ENCODE measurements at places on chromosomes 12 and 14.

GRCh38 chr12:54358191-54358944, 5.9 kb downstream of the GPR84 start:
- DNase-seq, result no peak

DNA sequence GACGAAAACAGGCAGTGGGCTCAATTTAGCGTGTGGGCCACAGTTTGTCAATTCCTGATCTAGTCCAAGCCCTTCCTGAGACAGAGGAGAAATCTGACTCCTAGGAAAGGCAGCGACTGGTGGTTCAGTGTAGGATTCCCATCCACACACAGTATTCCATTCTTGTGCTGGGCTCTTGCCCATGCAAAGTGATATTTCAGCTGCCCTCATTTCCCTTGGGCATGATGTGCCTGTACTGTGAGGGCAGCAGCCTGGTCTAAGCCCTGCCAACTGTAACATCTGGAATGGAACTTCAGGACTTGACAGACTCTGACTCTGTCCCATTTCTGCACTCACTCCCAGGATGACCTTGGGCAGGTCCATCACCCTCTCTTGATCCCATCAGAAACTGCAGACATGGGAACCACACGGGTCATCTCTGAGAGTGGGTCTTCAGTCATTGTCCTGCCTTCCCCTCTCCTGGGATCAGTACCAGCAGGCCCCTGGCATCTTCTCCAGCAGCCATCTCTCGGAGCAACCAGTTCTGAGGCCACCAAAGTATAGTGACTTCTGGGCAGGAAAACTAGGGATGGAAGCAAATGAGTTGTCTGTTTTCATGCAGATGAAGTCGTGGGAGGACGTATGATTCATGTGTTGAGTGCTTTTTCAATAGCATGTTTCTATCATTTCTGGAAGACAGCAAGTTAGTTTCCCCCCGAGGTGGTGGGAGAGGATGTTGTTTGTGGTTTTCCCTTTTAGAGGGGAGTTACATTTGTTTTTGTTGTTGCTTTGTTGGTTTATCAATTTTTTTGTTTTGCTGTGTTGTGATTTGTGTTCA, 54.2 kb upstream of the BCL2L14 start:
- DNase-seq, result no peak

GRCh38 chr14:79971330-79971729, 240.0 kb downstream of the DIO2 start:
- DNase-seq, result no peak

- no peak for DNase-seq
These were observed 27.1 kb upstream of the DICER1 start for GRCh38 chr14:95184413-95184790.

DNA sequence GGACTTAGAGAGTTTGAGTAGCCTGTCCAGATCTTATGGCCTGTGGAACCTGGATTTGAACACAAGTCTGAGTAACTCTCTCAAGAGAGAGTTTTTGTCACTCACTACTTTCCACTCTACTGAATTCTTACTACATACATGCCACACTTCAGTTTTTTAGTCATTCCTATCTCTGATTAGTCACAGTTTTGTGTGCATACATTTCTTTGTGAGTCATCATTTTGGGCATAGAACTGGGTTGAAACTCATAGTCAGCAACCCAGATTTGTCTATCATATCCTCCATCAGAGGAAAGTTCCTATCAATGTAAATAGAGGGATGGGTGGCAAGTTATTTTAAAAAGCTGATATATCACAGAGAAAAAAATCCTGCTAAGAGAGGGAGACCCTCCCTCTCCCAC, 42.9 kb downstream of the FLRT2 start:
- no peak for DNase-seq

- no peak for DNase-seq
These were observed 15.7 kb downstream of the SPX start for GRCh38 chr12:21541773-21542172.

DNA sequence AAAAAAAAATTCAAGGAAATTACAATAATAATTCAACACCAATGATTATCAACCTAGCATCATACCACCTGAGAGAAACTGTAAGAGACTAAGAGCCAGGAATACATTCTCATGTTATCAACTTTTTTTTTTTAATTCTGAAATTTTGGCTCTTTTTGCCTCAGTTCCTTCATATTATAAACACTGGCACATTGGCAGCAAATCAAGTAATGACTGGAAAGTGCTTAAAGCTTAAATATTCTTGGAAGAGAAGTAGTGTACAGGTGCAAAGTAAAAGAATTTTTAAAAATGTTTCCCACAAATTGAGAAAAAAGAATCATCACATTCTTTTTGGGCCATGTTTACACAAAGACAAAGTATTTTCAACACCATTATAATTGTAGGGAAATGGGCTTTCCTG, 296.9 kb upstream of the SOX5 start:
- DNase-seq, result no peak

- no peak for DNase-seq
These were observed 73.1 kb downstream of the DAD1 start for GRCh38 chr14:22515929-22516328.

DNA sequence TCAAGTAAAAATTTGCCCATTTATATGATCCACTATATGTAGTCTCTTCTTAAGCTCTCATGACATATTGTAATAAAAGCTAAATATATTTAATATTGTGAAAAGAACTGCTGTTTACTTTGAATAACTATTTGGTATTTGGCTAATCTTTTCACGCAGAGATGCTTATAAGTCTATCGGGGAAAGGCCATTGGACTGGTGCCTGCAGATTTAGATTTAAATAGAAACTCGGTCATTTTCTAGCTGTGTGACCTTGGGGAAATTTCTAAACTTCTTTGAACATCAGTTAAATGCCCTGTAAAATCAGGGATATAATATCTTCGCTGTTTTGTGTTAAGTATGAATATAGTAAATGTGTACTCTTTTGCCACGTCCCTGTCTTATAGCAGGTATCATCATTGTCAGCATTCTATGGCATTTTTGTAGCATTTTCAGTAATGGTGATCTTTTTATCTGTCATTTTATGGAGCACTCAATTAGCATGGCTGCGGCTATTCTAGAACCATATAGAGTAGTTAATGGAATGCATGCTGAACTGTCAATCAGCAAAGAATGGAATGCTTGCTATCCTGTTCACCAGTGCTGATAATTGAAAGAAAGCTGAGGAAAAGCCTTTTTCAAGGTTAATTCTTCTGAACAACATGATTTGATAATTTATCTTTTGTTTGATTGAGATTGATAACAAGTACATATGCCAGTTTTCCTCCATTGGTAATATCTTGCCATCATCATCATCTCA, 181.2 kb downstream of the TMTC2 start:
- DNase-seq, result no peak

DNA sequence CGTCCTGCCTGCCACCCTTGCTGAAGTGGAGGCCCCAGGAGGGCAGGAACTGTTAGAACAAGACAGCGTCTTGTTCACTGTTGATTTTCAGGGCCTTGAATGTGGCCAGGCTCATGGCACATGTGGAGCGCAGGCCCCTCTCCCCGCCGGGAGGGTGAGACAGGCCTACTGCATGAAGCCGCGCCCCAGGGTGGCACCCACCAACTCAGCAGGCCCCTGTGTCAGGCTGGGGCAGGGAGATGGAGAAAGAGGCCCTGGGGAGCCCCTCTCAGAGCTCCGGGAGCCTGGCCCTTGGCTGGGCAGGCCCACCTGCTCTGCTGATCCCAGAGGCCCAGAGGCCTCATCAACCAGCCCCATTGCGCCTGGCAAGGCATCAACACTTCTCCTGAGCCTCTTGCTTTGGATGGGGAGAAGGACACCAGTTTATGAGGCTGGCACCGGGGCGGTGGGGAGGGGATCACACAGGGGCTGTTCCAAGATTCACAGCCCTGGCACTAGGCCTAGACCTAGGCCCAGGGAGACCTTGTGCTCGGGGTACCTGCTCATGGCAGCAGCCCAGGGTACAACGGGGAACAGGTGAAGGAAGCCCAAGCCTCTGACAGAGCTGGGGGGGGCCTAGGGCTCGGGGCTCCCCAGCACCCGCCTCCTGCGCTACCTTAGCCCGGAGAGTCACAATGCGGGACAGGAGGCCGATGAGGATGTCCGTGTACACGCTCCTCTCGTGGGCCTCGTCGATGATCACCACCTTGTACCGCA, 18.1 kb downstream of the DHX37 start:
- no peak for DNase-seq

DNA sequence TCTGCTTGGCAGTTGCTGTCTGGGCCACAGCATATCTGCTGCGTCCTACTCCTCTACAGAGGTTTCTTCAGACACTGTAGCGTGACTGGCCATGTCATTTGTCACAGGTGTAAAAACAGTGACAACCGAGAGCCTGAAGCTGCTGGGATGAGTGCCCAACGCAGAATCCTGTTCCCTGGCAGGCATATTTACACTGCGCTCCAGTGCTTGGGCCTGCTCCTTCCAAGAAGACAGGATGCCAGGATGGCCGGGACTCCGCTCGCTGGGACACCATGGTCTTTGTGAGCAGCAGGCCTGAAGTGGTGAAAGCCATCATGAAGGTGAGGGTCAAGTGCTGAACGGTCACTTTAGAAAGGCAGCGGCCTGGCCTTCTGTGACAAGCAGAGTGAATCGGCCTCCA, 171.4 kb downstream of the EMP1 start:
- DNase-seq, result no peak

GRCh38 chr12:69649529-69649928, 38.8 kb upstream of the LRRC10 start:
- DNase-seq, result no peak

DNA sequence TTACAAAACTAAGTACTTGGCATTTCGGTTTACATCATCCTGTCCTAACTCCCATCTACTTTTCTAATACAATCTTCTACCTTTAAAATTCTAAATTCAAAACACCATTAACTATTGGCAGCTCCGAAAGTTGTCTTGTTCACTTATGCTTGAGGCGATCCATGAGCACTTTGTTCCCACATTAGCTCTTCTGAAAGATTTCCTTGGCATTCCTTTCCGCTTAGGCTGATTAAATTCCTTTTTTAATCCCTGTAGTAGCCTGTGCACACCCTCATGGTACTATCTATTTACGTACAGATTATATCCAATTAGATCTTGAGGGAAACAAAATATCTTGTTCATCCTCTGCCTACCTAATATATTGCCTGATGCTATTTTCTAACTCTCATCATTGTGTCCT, 480.7 kb downstream of the PRKD1 start:
- no peak for DNase-seq

DNA sequence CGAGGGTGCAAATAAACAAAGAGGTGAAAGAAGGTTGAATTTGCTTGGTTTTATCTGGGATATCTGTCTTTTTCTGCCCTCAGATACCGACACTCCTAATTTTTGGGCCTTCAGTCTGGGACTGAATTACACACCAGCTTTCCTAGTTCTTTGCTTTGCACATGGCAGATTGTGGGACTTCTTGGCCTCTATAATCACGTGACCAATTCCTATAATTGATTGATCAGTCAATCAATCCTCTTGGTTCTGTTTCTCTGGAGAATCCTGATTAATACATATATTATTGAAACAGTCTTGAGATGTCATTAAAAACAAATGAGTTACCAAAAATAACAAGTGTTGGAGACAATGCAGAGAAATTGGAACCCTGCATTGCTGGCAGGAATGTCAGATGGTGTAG, 62.7 kb downstream of the SUDS3 start:
- DNase-seq, result no peak

GRCh38 chr12:69284131-69284530, 44.8 kb downstream of the CPSF6 start:
- no peak for DNase-seq

GRCh38 chr12:121038861-121039668, at the start of gene OASL:
OASL (minus strand) TSS chr12:121039246; CDS start chr12:121038971, 275 bp downstream.
- DNase-seq, result no peak

DNA sequence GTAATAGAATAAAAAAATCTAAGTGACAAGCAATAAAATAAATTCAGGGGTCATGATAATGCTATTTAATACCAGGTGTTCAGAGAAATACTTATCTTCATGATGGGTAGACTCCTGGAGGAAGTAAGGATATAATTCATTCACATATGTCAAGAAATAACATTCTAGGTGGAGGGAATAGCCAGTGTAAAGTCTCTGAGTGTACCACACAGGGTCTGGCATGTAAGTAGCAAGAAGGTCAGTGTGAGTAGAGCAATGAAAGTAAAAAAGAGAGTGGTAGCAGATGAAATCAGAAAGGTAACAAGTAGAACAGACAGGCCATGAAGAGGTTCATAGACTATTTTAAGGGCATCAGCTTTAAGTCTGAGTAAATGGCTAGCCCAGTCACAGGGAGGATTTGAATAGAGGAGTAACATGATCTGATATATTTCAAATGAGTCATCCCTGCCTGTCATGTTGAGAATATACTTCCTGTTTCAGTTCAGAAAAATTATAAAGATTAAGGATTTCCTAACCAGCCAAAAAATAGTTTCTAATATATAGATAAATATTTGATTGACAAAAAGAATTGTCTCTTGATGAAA, 519.9 kb downstream of the C12orf50 start:
- no peak for DNase-seq

DNA sequence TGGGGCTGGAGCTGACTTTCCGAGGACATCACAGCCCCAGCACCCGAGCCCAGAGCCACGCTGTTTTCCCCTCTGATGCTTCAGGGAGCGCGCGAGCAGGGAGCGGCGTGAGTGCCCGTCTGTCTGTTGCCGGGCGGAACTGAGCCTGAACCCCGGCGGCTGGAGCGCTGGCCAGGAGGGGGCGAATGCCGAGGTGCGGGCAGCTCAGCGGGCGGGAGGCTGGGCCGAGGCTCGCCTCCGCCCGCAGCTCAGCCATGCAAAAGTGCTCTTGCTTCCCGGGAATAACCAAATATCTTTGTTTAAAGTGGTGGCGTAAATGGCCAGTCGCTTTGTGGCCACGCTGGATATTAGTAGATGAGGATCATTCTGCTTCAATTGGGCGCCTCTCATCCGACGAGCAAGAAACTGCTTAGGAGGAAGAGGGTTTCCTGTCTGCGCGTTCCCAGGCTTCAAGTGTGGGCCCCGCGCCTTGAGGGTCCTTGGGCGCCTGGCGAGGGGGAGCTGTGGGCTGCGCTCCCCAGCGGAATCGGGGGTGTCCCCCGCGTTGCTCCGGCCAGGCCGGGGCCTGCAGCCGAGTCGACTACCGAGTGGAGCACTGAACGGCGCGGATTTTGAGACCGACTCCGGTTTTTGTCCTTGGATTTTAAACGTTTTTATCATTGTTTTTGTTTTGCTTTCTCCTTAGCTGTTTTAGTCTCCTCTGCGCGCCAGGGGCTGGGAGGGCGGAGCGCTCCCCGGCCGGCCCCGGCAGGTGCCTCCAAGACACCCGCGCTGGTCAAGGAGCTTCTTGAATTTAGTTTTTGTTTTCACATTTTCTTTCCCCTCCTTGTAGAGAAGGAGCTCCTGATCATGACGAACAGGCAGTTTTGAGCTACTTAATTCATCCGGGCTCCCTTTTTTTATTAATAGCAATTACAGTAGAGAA, 831 bp upstream of the NKX2-1 start:
- no peak for DNase-seq

DNA sequence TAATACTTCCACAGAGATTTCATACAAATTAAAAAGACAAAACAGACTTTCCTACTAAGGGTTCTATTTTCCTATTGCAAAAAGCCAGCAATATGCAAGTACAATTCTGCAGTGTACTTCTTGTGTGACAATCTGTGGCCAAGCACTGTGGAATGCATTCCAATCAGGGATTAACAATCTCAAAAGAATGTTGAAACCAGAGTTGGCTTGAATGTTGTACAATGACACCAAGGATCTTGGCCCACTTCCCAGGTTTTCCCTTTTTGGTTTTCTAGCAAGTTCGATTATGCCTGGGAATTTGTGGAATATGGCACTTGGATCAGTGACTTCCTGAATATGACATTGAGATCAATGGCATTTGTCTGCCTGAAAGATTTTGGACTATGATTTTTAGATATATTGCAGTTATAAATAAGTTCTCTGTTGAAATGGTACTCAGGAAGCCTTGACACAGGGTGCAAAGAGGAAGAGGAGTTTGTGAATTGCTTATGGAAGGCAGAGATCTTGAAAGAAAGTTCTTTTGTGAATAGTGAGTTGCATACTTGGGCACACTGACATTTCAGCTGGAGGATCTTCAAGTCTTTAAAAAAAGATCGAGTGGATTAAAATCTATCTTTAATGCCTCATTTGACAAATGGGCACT, 81.4 kb upstream of the FERMT2 start:
- no peak for DNase-seq

Data from stimulated activated CD4-positive, alpha-beta T cell treated with anti-CD3 and anti-CD28 coated beads, TNF-alpha, amount 100 ng/mL, for 4 hours (primary cell).